Activated CD8-positive, alpha-beta memory T cell treated with anti-CD3 and anti-CD28 coated beads for 4 hours (primary cell): ENCODE measurements at places on chromosomes 5 and 9.

GRCh38 chr9:134959126-134959970, 41.6 kb upstream of the FCN1 start:
- DNase-seq = no peak

DNA sequence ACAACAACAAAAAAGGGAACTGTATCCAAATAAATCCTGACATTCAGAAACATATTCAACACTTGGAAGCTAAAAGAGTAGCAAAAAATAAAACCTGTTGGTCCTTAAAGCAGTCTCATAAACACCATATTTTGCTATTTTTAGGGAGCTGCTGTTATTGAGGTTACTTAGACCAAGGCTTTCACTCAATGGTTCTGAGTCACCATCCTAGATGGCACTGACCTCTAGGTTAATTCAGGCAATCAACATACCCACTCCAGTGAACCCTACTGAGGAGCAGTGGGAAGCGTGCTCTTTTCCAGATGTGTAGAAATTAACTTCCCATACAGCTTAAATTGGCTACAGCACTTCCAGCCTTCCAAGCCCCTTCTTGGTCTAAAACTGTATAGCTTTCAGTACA, 5.2 kb downstream of the GNAQ start:
- no peak for DNase-seq

- DNase-seq = no peak
Observed at GRCh38 chr9:27118916-27119315, 9.9 kb downstream of the TEK start.

GRCh38 chr5:16921211-16921610, 14.9 kb downstream of the MYO10 start:
- DNase-seq = no peak

DNA sequence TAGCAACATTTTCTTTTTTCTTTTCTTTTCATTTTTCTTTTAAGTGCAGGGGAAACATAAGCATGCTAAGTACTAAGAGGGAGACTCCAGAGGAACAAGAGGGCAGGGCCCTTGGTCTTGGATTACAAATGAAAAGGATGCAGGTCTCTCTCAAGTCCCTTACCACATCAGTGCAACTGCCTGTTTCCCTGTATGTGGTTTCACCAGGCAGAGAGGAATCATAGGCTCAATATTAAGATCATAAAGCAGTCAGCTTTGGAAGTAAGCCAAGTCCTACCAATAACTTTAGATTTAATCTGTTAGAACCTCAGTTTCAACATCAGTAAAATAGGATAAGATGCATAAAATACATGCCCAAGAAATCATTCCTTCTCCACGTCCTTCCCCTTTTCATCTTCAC, 422.7 kb upstream of the PAPPA start:
- DNase-seq = no peak

- DNase-seq = no peak
Observed at GRCh38 chr5:372996-373709, 51.6 kb downstream of the AHRR start.

DNA sequence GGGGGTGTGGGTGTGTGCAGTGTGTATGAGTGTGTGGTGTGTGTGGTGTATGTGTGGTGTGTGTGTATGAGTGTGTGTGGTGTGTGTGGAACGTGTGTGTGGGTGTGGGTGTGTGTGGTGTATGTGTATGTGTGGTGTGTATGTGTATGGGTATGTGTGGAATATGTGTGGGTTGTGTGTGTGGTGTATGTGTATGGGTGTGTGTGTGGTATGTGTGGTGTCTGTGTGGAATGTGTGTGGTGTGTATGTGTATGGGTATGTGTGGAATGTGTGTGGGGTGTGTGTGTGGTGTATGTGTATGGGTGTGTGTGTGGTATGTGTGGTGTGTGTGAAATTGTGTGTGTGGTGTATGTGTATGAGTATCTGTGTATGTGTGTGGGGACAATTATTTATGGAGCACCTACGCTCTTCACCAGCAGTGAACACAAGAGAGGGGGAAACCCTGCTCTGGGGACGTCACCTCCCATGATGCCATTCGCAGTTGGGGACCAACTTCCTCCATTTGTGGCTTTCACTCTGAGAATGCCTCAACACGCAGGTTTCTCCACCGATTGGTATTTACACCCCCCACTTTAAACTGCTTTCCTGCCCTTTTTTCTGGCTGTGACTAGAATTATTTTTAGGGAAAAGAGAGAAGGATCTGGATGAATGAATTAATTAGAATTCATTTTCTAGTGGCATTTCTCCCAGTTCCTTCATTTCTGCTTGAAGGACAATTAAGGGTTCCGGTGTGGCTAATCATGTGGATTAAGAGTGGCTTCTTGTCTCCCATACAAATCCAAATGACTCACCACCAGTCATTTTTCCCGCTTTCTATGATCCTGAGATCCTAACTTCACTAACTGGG, 238.1 kb downstream of the ROR2 start:
- peak; percentile 53 for DNase-seq

DNA sequence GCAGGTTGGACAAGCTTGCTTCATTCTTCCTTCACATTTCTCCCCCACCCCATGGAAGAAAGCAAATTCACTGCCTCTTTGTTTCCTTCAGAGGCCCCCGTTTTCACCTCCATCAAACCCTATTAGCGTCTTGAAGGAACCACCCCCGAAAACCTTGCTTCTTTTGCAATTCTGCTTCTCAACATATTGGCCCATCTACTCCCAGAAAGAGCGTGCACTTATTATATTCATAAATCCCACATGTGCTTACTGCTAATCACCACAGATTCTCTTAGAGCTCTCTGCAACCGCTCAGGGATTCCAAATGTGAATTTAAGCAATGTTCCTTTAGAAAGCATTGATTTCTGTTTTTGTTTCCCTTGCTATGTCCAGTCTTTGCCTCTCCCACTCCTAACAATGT, 1.1 kb downstream of the F2RL2 start:
- no peak for DNase-seq

GRCh38 chr5:77102549-77102948, 15.5 kb upstream of the ZBED3 start:
- no peak for DNase-seq

DNA sequence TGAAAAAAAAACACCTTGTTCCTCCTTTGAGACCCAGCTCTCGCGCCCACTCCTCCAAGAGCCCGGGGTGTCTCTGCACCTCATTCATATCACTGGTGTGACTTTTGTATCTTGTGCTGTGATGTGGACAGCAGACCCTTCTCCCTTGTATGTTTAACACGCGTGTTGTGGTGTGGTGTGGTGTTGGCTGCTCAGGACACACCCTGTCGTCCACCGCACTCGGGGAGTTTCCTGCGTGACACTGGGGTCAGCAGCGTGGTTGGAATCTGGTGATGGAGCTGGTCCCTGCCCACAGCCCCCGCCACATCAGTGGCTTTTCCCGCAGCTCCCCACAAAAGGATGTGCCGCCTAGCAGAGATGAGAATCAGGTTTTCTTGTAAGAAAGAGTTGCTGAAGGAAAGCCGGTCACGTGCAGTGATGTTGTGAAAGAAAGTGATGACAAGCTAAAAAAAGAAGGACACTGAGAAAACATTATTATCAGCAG, 61.5 kb downstream of the TENT4A start:
- no peak for DNase-seq

DNA sequence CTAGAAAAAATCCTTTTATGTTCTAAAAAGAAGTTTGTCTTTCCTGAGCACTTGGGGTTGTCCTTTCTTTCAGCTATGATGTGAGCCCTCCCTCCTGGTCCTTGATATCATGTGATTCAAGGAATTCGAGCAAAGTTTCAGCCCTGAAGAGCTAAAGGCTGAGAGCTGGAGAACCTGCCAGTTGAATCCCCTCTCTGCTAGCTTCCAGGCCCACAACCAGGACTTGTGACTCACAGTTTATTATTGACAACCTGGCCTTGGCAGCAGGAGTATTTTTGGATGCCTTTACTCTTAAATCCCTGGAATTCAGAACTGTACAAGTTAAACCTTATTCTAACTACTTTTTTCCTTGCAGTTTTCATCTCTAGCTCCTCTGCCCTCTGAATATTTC, 182.8 kb downstream of the SPOCK1 start:
- no peak for DNase-seq

DNA sequence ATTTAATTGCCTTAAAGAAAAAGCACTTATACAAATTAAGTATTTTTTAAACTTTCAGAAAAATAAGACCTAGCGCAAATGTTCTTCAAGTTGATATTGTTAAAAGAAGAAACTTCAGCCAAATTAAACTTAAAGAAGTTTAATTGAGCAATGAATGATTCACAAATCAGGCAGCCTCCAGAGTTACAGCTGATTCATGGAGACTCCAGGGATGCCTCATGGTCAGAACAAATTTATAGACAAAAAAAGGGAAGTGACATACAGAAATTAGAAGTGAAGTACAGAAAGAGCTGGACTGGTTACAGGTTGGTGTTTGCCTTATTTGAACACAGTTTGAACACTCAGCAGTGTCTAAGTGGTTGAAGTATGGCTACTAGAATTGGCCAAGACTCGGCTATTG, 60.3 kb downstream of the CDKN2A start:
- DNase-seq = no peak

DNA sequence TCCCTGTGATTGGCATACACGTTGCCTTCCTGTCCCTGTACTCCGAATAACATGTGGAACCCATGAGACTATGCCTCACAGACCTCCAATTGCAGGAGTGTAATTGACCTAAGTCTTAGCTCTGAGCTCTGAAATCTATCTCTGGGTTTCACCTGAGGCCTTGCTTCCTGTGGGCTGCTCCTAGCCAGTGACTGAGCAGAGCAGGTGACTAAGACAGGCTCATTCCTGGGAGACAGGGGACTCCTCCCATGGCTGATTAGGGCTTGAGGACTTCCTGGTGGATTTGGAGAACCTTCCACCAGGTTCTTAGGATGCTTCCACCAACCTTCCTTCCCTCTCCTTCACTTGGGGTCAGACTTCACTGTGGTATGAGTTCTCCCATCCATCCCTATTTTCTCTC, 22.3 kb upstream of the MIER3 start:
- DNase-seq = no peak

DNA sequence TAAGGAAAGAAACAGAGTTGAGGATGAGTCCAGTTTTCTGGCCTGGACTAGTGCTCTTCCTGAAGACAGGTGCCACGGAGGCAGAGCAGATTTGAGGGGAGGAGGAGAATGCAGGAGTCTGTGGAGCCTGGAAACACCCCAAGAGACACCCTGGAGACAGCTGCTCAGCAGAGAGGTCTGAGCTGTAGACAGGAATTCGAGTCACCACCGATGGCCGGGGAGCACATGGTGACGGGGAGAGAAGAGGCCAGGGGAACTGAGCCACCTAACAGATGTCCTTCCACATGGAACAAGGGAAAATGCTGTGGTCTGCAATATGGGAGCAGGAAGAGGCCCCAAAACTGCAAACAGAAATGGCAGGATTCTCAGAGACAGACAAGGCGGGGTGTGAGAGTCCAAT, 22.9 kb downstream of the CPLX2 start:
- no peak for DNase-seq
